Activated T-helper 1 cell treated with anti-CD3 and anti-CD28 coated beads, Interleukin-12 subunit alpha, Interleukin-12 subunit beta, Interleukin-2, Interleukin-4 antibody, amounts not matched to agents 30 ng/mL and 10 ng/mL and 1 ng/mL, durations not matched to agents 14 hours and 24 hours and 36 hours (primary cell): ENCODE measurements at places on chromosomes 2 and 18. TPM values are rescaled to one million over a fixed set of nuclear protein-coding genes. Genes with fewer than 3 reads are reported as not detected.

The PHOSPHO2 gene
- total RNA-seq, result 4.5 and 4.6 TPM in 2 replicates

The GBX2 gene
- not detected in 2 replicates for total RNA-seq

The ACVR1C gene
- total RNA-seq, result 0.59 and 1.1 TPM in 2 replicates

The GCA gene
- total RNA-seq, result 14.5 and 14.9 TPM in 2 replicates

The NEB gene
- total RNA-seq, result 0.05 and 0.08 TPM in 2 replicates

The KLHL30 gene
- total RNA-seq, result not detected in 2 replicates

The NEDD4L gene
- total RNA-seq, result 3.4 and 3.8 TPM in 2 replicates

The MAPK4 gene
- not detected in 2 replicates for total RNA-seq

The FAHD2A gene
- 33.2 and 34.9 TPM in 2 replicates for total RNA-seq

The RGPD4 gene
- 0.18 TPM in 1 of 2 replicates, not detected in the other for total RNA-seq

DNA sequence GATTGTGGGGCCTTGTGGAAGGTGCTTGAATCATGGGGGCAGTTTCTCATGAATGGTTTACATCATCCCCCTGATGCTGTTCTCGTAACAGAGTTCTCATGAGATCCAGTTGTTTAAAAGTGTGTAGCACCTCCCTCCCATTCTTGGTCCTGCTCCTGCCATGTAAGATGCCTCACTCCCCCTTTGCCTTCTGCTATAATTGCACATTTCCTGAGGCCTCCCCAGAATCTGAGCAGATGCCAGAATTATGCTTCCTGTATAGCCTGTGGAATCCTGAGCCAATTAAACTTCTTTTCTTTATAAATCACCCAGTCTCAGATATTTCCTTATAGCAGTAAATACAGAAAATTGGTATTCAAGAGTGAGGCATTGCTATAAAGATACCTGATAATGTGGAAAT is 15.6 kb upstream of the WDR75 start:
- no peak for DNase-seq

GRCh38 chr18:54260396-54261072 is 8.8 kb upstream of the POLI start:
- no peak for DNase-seq

GRCh38 chr2:233006648-233007047 is 6.4 kb downstream of the NGEF start:
- DNase-seq, result no peak

DNA sequence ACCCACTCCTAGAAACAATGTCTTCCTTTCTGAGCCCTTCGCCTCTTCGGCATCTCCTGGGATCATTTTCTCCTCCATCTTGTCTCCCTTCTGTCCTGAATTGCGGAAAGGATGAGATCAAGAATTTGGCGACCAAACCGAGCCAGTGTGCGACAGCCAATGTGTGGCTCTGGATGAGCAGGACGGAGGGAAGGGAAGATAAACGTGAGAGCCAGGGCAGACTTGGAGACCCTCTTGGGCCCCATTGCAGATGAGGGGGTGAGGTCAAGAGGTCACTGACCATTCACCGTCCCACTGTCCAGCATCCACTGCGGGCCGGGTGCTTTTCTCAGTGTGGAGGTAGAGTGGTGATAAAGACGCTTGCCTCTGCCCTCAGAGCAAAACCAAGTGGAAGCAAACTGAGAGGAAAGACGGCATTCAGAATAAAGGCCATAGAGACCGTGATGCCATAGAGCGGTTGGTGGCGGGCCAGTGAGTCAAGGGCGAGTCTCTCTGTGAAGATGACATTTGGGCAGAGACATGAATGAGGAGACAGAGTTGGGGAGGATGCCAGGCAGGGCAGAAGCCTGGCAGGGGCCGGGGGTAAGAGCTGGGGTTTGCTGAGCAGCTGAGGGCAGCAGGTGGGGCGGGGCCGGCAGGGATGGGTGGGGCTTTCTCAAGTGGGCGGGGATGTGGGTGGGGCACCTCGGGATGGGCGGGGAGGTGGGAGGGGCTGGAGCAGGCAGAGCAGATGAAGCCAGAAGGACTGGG is 55.6 kb downstream of the ACAA2 start:
- DNase-seq, result no peak

- DNase-seq, result no peak
These were observed 208.2 kb upstream of the ARL4C start for GRCh38 chr2:234705108-234705507.

GRCh38 chr2:104452558-104452957 is 401.4 kb upstream of the POU3F3 start:
- no peak for DNase-seq

GRCh38 chr2:155190342-155190741 is 491.8 kb downstream of the KCNJ3 start:
- no peak for DNase-seq

- DNase-seq, result no peak
These were observed 123.0 kb downstream of the MAP4K4 start for GRCh38 chr2:101820519-101820918.

DNA sequence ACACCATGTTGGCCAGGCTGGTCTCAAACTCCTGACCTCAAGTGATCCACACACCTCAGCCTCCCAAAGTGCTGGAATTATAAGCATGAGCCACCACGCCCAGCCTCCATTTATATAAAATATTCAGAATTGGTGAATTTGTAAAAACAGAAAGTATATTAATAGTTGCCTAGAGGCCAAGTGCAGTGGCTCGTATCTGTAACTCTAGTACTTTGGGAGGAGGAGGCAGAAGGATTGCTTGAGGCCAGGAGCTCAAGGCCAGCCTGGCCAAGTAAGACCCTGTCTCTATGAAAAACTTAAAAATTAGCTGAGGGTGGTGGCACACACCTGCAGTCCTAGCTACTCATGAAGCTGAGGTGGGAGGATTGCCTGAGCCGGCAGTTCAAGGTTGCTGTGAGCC is 89.6 kb downstream of the SLC25A12 start:
- no peak for DNase-seq

- DNase-seq, result no peak
These were observed 181.6 kb upstream of the HS6ST1 start for GRCh38 chr2:128500138-128500800.

DNA sequence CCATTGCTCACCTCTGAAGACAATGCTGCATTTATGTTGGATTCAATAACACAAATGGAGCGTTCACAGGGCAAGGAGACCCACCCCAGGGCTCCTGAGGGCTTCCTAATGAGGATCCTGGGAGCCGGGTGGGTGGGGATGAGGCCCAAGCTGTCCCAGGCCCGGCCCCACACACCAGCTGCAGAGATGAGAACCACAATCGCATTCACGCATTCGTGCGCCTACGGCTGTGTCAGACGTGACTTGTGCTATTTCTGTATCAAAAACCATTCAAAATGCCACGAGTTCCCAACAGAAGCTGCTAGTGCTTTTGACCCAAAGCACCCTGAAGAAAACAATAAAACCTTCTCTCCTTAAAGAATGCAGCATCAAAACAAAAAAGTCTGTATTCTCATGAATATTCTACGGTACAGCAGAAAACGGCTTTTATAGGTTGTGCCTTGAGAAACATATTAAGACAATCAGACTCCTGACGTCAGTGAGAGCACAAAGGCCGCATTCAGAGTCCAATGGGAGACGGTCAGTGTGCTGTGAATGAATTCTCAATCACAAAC is 205.4 kb downstream of the HDAC4 start:
- DNase-seq, result no peak

GRCh38 chr18:55228191-55228590 is 268.9 kb upstream of the CCDC68 start:
- DNase-seq, result no peak

GRCh38 chr2:132936261-132936660 is 266.3 kb upstream of the LYPD1 start:
- no peak for DNase-seq
